NCI-H1105 (cell line): ENCODE measurements at places on chromosomes 1 and 21.

GRCh38 chr1:163834778-163835177 lies 513.0 kb downstream of the NUF2 start:
- DNase-seq = no peak

- no peak for DNase-seq
Measured at GRCh38 chr1:230167419-230167852, 100.4 kb downstream of the GALNT2 start.

DNA sequence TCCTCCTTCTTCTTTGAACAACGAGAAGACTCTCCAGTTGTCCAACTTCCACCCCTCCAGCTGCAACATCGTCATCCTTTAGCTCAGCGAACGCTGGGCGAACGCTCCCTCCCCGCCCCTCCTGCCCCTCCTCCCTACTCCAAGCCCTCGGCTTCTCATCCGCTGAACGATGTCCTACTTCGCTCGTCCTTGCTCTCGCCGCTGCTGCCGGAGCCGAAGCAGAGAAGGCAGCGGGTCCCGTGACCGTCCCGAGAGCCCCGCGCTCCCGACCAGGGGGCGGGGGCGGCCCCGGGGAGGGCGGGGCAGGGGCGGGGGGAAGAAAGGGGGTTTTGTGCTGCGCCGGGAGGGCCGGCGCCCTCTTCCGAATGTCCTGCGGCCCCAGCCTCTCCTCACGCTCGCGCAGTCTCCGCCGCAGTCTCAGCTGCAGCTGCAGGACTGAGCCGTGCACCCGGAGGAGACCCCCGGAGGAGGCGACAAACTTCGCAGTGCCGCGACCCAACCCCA lies at the start of gene BCAN:
Gene BCAN (plus strand): TSS at position 357 of the 504 bp plus-strand sequence. CDS start 3,938 bp downstream, outside the sequence.
- peak; percentile 53 for DNase-seq

- DNase-seq = no peak
Measured at GRCh38 chr1:12152113-12152891, 14.5 kb upstream of the TNFRSF1B start.

GRCh38 chr1:85427331-85427730 lies 37.6 kb downstream of the DDAH1 start:
- no peak for DNase-seq

DNA sequence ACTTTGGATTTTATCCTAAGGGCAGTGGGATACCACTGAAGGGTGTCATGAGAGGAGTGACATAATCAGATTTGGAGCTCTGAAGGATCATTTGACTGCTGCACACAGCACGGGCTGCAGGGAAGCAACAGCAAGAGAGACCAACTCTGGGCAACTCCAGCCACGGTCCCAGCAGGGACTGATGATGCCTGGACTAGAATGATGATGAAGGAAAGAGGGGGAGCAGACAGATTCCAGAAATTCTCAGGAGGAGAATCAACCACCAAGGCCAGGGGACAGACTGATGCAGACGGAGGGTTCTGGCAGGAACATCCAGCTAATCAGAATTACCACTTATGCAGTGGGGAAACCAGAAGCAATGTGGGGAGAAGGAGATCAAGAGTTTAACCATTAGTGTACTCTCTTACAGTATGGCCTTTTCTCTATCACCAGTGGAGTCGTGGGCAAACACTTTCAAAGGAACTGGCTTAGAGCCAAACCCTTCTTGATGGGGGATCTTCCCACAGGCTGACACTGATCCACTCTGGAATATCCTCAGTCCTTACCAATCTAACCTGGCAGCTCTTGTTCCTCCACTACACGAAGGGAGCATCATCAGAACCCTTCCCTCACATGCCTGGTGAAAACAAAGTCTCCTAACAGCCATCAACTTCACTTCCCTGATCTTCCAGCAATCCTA lies 3.3 kb downstream of the URB1 start:
- no peak for DNase-seq

- no peak for DNase-seq
Measured at GRCh38 chr1:113782406-113782805, 23.1 kb upstream of the PHTF1 start.

GRCh38 chr1:22454476-22455056 lies 2.9 kb downstream of the ZBTB40 start:
- no peak for DNase-seq

DNA sequence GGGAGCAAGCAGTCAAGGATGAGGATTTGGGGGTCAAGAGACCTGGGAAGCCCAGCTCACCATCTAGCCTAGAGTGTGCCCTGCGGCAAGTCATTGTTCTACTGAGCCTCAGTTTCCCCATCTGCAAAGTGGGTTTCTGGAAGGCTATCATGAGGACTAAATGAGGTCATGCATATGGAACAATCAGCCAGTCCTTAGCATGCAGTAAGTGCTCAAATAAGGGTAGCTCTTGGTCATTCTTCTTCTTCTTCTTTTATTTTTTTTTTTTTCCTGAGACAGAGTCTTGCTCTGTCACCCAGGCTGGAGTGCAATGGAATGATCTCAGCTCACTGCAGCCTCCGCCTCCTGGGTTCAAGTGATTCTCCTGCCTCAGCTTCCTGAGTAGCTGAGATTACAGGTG lies 99.9 kb upstream of the RUNX3 start:
- no peak for DNase-seq

DNA sequence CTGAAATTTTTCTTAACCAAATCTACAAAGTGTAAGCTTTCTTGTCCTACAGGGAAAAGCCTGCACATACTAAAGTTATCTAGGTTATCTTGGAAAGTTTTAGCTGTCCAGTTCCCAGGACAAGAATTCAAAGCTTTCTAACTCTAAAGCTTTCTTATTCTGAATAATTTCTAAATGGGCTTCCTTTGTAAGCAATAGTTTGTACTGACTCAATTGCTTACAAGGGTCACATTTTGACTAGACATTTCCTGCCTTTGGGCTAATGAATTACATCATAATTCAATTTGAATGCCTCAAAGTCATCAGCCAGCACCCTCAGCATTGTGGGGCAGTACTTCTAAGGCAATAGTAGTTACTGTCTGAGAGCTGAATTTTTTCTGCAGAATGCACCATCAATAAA lies 223.0 kb downstream of the LTN1 start:
- no peak for DNase-seq

DNA sequence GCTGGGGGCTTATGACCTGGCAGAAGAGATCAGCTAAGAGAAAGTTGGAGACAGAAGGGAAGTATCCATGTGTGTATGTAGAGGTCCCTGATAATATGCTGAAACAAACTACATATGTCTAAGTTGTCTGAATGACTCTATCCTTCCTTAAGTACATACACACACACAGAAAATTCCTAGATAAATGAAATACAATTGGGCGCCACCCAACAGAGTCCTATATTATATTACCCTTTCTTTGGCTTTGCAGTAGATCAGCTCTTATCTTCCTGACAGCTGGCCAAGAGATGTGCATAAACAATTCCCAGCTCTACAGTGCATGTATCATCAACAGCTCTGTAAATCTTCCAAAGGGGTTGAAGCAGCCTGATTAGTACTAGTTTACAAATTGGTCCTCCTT lies 40.1 kb downstream of the SORT1 start:
- no peak for DNase-seq

DNA sequence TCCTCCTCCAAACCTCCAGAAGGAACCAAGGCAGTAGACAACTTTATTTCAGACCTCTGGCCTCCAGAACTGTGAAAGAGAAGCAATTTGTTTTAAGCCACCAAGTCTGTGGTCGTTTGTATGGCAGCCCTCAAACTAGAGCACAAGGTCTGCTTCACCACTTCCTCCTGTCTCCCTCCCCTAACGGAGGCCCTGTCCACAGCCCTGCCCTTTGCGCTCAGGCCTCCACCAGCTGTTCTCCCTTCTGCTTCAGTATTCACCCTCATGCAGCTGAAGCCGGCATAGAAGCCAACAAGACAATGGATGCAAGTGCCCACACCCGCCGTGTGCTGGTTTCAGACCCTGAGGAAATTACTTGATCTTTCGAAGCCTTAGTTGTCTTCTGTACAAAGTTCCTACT lies 364.1 kb downstream of the HHAT start:
- DNase-seq = no peak

GRCh38 chr1:26280333-26281042 lies 602 bp downstream of the SH3BGRL3 start:
- no peak for DNase-seq

DNA sequence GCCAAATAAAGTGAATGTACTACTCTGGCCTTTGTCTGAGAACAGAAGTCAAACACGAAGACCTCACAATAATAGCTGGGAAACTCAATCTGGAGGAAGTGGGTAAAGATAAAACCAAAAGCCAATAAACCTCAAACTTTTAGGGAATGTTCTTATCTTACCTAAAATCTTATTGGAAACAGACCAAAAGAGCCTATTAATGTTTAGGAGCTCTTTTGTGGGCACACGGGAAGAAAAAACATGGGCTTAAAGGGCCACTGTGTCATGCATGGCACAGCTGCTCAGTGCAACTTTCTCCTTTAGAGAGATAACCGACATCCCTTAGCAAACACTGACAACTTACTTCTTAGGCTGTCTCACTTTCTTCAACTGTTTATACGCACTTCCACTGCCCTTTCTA lies 16.1 kb downstream of the EIF2B3 start:
- no peak for DNase-seq

GRCh38 chr1:1219341-1219740 lies 5.4 kb upstream of the TNFRSF4 start:
- DNase-seq = no peak

DNA sequence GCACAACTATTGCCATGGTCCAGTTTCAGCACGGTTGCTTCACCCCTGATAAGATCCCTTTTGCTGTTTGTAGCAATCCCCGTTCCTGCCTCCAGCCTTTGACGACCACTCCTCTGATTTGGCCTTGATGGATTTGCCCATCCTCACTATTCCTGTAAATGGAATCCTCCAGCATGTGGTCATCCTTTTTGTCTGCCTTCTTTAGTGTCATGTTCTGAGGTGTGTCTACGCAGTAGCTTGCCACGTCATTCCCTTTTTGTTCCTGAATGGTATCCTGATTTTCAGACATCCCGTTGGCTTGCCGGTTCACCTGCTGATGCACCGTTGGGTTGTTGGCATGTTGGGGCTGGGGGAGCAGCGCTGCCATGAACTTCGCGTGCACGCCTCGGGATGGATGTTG lies 7.8 kb downstream of the AJAP1 start:
- no peak for DNase-seq

DNA sequence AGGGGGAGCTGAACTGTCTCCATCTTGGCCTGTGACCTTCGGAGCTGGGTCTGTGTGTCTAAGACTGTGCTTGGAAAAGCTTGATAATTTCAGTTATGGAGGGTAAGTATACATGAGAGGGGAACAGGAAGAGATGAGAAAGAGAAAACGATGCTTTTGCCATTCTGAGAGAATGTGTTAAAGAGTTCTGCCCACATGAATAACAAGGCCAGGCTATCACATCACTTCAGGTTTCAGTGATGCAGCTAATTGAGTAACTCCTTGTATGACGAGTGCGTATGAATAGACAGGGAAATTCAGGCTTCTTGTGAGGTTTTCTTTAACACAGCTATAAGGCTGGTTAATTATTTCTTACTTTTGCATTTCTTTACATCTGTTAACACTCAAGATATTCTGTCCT lies 81.0 kb downstream of the PLPPR5 start:
- DNase-seq = no peak

DNA sequence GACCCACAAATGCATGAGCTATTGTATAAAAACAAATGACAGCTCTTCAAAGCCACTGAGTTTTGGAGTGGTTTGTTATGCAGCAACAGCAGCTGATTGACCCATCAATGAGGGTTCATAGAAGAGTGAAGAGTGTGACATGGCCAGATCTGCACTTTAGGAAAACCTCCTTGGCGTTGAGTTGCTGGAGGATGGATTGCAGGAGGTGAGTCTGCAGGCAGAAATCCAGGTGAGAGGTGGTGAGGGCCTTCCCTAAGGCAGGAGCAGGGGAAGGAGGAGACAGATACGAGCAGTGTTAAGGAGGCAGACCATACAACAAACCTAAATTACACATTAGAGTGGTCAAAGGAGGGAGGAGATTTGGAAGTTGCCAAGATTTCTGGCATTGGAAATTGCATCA lies 169.3 kb upstream of the CSF3R start:
- no peak for DNase-seq

- no peak for DNase-seq
Measured at GRCh38 chr1:25556132-25556670, 12.8 kb downstream of the LDLRAP1 start.

DNA sequence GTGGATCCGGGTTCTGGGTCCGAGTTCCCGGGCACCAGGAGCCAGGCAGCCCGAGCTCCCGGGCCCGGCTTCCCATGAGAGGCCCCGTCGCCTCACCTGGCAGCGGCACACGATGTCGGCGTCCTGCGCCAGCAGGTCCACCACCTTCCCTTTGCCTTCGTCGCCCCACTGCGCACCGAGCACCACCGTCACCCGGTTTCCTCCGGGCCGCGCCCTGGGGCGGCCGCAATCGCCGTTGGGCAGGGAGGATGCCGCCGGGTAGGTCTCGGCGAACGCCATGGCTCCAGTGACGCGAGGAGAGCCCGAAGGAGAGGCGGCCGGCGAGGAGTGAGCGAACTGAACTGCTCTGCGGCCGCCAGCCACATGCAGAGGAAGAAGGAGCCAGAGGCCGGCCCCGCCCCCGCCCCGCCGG lies at the start of gene ADSS2:
Gene ADSS2 (minus strand): TSS at position 371 of the 412 bp plus-strand sequence. CDS start 92 bp downstream, at position 279.
- DNase-seq = no peak

DNA sequence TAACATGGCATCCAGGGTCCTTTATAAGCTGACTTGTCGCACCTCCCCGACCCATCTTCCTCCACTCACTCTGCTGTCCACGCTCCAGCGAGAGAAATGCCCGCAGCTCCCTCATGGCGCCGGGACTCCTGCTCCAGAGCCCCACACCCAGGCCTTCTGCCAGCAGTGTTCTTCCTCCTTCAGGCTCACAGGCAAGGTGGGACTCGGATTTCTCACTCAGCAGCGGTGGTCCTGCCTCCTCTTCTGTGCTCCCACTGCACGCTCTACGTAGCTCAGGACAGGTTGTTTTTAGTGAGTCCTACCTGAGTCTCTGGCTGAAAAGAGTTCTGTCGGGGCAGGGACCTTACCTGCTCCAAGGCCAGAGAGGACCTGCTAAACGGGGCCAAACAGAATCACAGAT lies 11.2 kb downstream of the THEMIS2 start:
- DNase-seq = no peak

- DNase-seq = peak; percentile 72
Measured at GRCh38 chr1:37177230-37177864, 143.0 kb upstream of the GRIK3 start.

DNA sequence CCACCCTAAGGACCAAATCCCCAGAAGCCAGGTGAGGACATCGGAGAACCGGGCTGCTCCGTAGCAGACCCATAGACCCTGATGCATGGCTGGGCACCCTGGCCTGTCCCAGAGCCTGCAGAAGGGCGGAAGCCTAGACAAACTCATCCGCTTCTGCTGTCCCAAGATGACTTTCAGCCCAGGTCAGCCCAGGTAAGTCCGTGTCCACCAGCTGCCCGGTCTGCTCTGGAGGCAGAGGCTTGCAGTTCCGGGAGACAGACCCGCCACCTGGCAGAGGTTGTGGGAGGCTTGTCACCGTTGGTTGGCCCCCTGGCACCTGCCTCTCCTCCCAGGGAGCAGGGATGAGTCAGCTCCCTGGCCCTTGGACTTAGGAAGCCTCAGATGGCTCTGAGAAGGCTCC lies 22.8 kb upstream of the POFUT2 start:
- no peak for DNase-seq

DNA sequence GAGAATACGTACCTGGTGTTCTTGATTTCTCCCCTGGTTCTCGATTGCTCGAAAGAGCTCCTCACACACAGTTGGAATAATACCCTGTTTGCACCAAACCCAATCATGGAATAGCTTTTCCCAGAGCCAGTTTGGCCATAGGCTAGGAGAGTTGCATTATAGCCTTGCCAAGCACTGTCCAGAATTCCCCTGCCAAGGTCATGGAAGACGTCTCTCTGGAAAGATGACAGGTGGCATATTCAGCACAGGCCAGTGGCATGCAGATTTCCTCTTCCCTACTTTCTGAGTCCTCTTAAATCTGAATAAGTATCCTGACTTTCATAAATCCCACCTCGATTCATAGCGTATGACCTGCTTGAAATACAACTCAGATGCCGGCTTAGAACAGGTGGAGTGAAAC lies 96.5 kb downstream of the SCCPDH start:
- DNase-seq = no peak
